ENCODE measurements at places on chromosomes 12 and 14.
A peak's percentile ranks its signal among the peaks of the same experiment; 100 is the strongest.

GRCh38 chr12:112714166-112714710 lies 77.3 kb upstream of the RPH3A start:
- no peak for DNase-seq

DNA sequence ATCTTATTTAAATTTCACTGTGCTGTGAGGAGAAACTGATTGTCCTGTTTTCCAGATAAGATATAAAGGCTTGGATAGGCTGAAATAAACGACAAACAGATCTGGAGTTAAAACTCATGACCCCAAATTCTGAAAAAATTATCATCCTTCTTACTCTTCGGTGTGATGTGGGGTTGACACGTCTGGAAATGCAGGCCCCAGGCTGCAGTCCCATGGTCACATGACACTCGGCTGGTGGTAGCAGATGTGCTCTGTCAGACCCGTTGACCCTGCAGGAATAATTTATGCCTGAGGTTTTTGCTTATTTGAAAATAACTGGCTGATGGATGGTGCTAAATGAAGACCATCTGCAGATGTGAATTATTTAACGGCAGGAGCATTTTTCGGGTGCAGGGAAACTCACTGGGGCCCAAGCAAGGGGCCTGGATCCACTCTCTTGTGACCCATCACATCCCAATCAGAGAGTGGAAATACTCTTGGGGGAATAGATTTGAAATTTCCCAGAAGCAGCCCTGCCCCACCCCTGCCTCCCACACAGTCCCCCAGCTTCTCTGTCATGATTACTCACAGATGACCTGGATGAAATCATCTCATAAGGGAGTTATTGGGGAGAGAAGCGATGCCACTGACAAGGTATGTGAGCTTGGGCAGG lies 47.7 kb upstream of the CMKLR1 start:
- no peak for DNase-seq

- peak; percentile 14 for DNase-seq
Observed at GRCh38 chr12:56220611-56221231, 1.0 kb downstream of the RNF41 start.

- no peak for DNase-seq
Observed at GRCh38 chr12:19647806-19648556, 208.7 kb downstream of the AEBP2 start.

DNA sequence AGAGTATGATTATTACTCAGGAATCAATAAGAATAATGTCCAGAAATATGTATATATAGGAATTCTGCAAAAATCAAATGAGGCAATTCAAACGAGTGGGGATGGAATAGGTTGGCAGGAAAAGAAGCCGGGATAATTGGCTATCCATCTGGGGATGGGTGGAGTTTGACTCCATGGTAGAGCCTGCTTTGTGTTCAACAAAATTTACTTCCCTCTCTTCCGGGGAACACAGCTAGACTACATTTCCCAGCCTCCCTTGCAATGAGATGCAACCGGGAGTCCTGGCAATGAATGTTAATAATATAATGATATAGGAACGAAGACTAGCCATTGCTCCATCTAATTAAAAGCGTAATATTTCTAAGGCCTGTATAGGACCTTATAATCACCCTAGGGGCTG lies 146.6 kb downstream of the EFCAB11 start:
- no peak for DNase-seq

GRCh38 chr14:46782281-46782680 lies 130.7 kb upstream of the RPL10L start:
- DNase-seq, result no peak

- no peak for DNase-seq
Observed at GRCh38 chr14:68987653-68988036, 8.5 kb upstream of the ACTN1 start.

GRCh38 chr12:115135800-115136211 lies 451.8 kb upstream of the TBX3 start:
- no peak for DNase-seq

DNA sequence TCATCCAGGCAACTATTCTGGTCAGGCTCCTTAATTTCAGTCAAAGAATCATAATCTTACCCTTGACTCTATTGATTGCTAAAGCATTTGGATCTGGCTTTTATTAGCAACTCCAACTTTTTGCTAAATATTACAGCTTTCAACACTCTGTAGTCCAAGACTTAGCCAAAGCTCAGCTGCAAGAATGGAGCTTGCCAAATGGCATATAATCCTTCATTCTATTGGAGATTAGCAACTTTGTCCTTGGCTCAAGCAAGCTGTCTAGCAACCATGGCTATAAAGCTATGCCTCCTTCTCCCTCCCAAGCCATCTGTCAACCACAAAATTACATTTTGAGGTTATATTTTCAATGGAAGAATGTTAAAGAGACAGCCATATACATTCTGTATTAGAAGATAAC lies 23.1 kb upstream of the NID2 start:
- DNase-seq, result no peak

- DNase-seq, result no peak
Observed at GRCh38 chr12:68439368-68440045, 107.3 kb upstream of the MDM1 start.

DNA sequence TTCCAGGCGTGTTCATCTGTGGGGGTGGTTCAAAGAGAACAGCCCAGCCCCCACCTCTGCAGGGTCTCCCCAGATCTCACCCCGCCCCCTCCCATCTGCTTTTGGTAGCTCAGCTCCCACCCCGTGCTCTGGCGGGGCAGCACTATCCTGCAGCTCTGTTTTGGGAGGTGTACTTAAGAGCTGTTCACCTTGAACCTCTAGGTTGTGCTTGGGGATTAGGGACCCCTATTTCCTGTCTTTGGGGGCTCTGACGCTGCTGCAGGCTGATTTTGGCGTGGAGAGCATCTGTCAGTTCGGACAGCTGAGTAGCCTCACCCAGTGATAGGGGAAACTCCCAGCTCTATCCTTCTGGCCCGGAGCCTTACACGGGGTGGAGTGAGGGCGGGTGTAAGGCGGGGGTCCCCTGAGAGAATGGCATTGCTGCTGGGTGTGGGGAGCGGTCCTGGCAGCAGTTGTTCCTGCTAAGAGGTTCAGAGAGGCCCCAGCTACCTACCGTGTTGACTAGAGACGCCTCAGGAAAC lies 765 bp downstream of the TMEM120B start:
- no peak for DNase-seq

- DNase-seq, result no peak
Observed at GRCh38 chr12:43880547-43880946, 44.7 kb downstream of the TMEM117 start.

DNA sequence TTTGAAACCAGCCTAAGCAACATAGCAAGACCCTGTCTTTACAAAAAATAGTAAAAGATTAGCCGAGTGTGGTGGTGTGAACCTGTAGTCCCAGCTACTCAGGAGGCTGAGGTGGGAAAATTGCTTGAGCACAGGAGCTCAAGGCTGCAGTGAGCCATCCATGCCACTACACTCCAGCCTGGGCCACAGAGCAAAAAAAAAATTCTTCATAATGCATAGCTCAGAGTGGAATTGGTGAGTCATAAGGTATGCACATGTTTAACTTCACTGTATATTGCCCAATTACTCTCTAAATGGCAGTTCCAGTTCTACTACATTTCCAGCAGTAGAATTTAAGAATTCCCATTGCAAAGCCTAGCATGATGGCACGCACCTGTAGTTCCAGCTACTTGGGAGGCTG lies 26.8 kb upstream of the CLIP1 start:
- DNase-seq, result no peak

- peak; percentile 72 for DNase-seq
Observed at GRCh38 chr14:50532502-50533240, at the start of gene MAP4K5. Gene MAP4K5 (minus strand): TSS chr14:50532569. CDS start chr14:50532049, 520 bp downstream.

GRCh38 chr12:74770552-74770951 lies 232.9 kb downstream of the ATXN7L3B start:
- no peak for DNase-seq

- no peak for DNase-seq
Observed at GRCh38 chr14:67583711-67584644, 16.1 kb downstream of the PIGH start.

- no peak for DNase-seq
Observed at GRCh38 chr12:69003991-69004390, 71.0 kb upstream of the CPM start.

GRCh38 chr12:91413581-91414546 lies 231.2 kb upstream of the DCN start:
- DNase-seq, result no peak

- DNase-seq, result no peak
Observed at GRCh38 chr14:31243860-31244259, 36.3 kb upstream of the HECTD1 start.

GRCh38 chr12:58395056-58395455 lies 453.7 kb downstream of the ATP23 start:
- no peak for DNase-seq

- no peak for DNase-seq
Observed at GRCh38 chr14:72524295-72524629, 369.6 kb downstream of the DPF3 start.

DNA sequence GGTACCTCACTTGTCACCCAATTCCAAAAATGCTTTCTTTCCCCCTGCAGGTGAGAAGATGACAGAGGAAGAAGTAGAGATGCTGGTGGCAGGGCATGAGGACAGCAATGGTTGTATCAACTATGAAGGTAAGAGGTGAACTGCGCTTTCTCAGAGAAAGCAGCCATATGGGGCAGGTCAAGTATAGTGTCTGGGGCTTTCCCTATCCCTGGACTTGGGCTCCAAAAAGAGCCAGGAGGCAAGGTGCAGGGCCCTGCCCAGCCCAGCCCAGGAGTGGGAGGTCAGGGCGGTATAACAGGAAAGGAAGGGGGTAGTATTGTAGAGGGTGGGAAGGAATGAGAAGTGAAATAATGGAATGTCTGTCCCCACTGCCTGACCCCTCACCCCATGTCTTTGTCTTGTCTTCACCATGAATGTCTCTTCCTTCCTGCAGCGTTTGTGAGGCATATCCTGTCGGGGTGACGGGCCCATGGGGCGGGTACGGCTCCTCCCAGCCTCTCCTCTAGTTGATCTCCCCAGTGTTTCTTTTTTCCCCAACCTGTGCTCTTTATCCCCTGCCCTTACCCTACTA lies 2.1 kb downstream of the MYL6 start:
- no peak for DNase-seq

DNA sequence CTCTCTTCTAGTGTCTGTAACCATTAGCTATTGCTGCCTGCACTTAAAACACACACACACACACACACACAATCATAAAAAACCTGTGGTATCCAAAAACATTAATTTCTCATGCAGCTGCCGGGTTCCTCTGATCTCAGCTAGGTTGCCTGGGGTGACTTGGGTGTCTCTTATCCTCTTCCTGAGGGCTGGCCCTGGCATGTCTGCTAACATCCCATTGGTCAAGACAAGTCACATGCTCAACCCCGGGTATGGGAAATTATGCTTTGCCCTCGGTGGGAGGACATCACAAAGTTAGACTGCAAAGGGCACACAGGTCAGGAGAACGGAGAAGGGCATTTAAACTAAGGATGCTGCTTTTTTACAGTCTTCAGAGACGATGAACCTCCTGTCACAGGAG lies 55.7 kb downstream of the TRPV4 start:
- no peak for DNase-seq

DNA sequence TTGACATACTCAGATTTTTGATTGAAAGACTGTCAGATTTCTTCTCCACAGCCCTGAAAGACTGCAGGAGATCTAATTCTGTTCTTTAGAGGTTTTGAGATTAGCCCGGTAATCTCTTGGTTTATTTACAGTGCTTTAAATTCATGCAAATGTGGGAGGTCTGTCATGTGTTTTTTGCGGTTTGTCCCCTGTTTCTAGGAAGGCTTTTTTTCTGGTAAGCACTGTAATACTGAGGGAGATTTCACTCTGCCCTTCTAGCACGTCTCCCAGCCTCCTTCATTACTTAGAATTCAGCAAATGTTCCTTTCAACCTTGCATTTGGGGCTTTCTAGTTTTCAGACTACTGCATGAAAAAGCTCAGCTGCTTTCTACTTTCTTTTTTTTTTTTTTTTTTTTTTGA lies 31.1 kb downstream of the GPHN start:
- peak; percentile 14 for DNase-seq

GRCh38 chr14:98599082-98599481 lies 672.9 kb downstream of the BCL11B start:
- DNase-seq, result no peak

DNA sequence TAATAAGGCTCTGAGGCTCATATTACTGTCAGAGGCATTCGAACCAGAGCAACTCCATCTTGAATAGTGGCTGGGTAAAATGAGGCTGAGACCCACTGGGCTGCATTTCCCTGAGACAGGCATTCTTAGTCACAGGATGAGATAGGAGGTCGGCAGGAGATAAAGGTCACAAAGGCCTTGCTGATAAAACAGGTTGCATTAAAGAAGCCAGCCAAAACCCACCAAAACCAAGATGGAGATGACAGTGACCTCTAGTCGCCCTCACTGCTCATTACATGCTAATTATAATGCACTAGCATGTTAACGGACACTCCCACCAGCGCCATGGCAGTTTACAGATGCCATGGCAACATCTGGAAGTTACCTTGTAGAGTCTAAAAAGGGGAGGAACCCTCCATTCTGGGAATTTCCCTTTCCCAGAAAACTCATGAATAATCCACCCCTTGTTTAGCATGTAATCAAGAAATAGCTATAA lies 18.1 kb upstream of the PRICKLE1 start:
- DNase-seq, result no peak

- DNase-seq, result no peak
Observed at GRCh38 chr14:31127690-31128089, 79.9 kb downstream of the HECTD1 start.

- DNase-seq, result no peak
Observed at GRCh38 chr14:89572596-89573398, 155.8 kb upstream of the FOXN3 start.

GRCh38 chr12:116213885-116214527 lies 63.5 kb downstream of the MED13L start:
- DNase-seq, result no peak

DNA sequence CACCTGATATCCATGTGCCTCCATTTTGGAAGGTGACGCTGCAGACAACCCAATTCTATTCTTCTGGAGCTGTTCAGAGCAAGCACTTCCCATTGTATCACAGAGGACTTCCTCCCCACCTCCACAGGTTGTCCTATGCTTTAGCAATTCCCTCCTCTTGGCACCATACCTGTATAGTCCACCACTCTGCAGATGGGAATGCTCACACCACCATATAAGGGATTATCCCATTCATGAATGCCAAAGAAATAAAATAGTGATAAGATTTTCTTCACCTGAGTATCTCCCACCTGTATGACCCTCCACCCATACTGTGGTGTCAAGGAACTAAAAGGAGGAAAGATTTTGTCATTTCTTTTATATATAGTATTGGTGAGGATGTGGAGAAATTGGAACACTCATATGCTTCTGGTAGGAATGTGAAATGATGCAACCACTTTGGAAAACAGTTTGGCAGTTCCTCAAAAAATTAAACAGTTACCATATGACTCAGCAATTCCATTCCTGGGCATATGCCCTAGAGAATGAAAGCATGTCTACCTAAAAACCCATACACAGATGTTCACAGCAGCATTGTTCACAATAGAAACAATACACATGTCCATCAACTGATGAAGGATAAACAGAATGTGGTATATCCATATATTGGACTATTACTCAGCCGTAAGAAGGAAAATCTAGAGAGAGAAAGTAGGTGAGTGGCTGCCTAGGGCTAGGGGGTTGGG lies 75.2 kb downstream of the FIGNL2 start:
- DNase-seq, result no peak

- no peak for DNase-seq
Observed at GRCh38 chr14:46322076-46322475, 329.5 kb downstream of the RPL10L start.
